ENCODE measurements at places on chromosomes 5 and 9.

DNA sequence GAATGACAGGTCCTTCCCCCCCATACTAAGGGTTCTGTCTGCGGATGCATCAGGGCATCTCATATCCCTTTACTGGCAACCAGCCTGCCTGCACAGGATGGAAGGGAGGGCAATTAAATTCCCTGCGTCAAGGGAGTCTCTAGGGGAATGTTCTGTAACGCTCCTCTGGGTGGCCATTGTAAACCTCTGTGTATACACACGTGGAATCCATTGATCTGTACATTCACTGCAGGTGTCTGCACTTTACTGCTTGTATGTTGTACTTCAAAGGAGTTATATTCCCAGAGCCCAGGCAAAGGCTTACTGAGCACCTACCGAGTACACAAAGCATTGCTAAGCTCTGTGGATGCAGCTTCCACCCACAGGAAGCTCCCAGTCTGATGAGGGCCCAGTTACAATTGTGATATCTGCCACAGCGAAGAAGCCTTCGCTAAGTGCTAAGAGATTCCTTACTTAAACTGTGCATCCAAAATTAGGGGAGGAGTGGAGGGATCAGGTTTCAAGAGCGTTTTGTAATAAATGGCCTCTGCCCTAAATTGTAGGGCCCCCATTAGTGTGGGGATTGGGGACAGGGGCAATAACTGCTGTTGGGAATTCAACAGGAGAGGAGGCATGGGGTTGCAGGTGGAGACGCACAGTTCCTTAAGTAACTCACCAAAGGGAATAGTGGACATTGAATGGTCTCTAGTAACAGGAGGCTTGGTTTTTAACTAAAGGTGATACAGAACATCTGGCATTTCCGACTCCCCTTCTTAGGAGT lies 1.5 kb upstream of the RETREG1 start:
- DNase-seq, result no peak

DNA sequence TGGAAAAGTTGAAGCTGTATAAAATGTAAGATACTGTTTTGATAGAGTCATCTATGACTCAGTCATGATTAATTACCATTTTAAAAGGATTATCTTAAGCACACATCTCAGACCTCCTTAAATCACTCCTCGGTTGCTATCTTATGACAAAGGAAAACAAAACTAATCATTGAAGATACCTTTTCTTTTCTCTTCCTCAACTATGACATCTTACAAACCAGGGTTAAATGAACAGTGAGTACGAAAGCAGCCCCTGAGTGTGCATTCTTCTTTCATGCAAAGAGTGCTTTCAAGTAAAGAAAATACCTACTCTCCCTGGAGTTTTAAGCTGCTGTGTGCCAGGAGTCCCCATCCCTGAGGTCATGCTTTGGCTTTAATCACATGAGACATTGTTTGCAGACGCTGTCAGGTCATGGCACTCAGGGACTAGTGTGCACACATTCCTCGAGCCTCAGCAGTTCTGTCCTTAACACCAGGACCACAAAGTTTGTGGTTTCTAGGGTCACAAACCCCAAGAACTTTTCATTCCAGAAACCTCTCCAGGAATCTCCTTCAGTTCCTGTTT lies 86.7 kb upstream of the ICE1 start:
- no peak for DNase-seq

DNA sequence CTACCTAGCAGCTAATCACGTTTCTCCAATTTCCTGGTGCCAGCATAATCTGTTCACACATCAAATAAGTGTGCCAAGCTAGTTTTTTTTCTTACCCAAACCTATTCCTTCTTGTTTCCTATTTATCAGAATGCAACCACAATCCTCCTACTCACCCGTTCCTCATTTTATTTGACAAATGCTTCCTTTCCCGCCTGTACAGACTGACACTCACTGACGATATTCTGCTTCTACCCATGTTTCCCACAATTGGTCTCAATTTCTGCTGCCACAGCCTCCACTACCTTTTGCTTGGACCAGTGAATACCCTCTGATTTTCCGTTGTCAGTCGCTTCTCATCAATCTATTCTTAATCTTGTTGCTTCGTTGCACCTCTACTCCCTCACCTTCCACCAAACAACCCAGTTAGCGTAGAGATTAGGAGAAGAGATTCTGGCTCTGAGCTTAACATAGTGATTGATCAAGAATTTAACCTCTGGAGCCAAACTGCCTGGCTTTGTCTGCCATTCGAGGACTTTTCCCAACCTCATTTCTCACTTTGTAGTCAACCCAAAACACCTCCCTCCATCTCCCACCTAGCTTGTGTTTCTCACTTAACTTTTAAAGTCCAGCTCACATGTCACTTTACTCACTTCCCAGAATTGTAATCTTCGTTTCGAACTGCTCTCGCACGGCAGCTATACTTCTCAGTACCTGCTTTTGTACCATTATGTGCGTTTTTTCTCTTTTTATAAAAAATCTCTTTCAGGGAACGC lies 729 bp upstream of the TMEM38B start:
- no peak for DNase-seq

- no peak for DNase-seq
Measured at GRCh38 chr5:175460126-175460525, 16.1 kb upstream of the DRD1 start.

DNA sequence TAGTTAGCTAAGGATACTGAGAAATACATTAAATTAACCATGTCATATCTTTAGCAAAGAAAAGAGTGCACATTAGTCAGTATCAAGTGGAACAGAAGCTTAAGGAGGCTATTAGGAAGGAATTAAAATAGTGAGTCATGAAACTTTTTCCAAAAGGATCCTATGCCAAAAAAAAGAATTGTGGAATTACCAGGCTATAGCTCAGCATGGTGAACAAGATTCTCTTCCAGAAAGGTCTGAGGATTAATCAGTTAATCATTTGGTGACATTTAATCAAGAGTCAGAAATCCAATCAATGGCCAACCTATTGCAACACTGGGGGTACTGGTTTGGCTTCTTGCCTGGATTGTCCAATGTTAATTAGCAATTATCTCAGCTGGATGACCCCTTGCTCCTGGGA lies 244.5 kb upstream of the NMUR2 start:
- no peak for DNase-seq

Measured in D721Med (cell line).